Activated CD8-positive, alpha-beta T cell treated with anti-CD3 and anti-CD28 coated beads, Interleukin-2, amount 10 ng/mL, durations not matched to agents 7 days and 5 days (primary cell): ENCODE measurements at places on chromosomes 16 and 17. TPM values are rescaled to one million over a fixed set of nuclear protein-coding genes. Genes with fewer than 3 reads are reported as not detected.

The ANKRD11 gene
- total RNA-seq = 157 TPM

The ZNF764 gene
- total RNA-seq = 15.4 TPM

The MPDU1 gene
- 69.0 TPM for total RNA-seq

The NPTX1 gene
- 16.7 TPM for total RNA-seq

The GAS7 gene
- total RNA-seq = 1.6 TPM

The NHLRC4 gene
- total RNA-seq = 1.6 TPM

The HSF4 gene
- 34.4 TPM for total RNA-seq

The CAPNS2 gene
- total RNA-seq = not detected

The GPR139 gene
- not detected for total RNA-seq

GRCh38 chr16:88059701-88060386, 108.6 kb downstream of the BANP start:
- DNase-seq = no peak
- H3K27ac ChIP-seq = no peak overlapping the region
- no peaks in the 10 kb centered on the region for H3K4me1 ChIP-seq
- H3K36me3 ChIP-seq = peaks cover 2% of the 10 kb centered on the region
- no peak overlapping the region for H3K4me3 ChIP-seq
- no peaks in the 10 kb centered on the region for H3K27me3 ChIP-seq

DNA sequence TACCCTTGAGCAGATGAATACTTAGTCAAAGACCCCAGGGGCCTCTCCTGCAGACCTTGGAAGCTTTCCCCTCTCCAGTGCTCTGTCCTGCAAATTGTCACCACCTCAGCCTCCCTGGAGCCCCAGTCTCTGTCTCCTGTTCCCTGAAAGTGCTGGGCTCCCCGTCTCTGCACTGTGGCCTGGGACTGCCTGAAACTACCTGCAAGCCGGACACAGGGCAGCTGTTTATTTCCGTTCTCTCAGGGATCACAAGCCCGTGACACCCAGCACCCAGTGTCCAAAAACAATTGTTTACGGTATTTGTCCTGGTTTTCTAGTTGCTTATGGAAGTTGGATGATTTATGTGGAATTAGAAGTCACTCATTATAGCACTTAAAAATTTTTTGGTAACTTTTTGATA, 81.6 kb upstream of the CHMP6 start:
- no peak for DNase-seq
- peaks cover 45% of the 10 kb centered on the region for H3K36me3 ChIP-seq
- H3K27ac ChIP-seq = no peak overlapping the region
- no peaks in the 10 kb centered on the region for H3K4me1 ChIP-seq
- no peaks in the 10 kb centered on the region for H3K27me3 ChIP-seq

DNA sequence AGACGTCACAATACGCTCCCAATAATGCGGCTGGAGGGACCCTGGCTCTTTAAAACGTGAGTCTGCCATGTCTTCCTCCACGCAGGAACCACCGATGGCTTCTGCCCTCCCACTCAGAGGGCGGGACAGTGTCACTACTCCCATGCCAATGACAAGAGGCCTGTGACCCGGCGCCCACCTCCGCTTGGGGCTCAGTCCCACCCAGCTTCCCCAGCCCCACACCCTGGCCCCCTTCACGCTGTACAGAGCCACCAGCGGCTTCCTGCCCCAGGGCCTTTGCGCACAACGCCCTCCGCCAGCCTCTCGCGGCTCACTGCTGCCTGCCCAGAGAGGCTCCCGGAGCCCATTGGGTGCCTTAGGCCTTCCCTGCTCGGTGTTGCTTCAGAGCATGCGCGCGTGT, 29.5 kb upstream of the ZNF469 start:
- H3K4me3 ChIP-seq = no peak overlapping the region
- H3K36me3 ChIP-seq = no peaks in the 10 kb centered on the region
- peaks cover 3% of the 10 kb centered on the region for H3K4me1 ChIP-seq
- H3K27me3 ChIP-seq = no peaks in the 10 kb centered on the region

DNA sequence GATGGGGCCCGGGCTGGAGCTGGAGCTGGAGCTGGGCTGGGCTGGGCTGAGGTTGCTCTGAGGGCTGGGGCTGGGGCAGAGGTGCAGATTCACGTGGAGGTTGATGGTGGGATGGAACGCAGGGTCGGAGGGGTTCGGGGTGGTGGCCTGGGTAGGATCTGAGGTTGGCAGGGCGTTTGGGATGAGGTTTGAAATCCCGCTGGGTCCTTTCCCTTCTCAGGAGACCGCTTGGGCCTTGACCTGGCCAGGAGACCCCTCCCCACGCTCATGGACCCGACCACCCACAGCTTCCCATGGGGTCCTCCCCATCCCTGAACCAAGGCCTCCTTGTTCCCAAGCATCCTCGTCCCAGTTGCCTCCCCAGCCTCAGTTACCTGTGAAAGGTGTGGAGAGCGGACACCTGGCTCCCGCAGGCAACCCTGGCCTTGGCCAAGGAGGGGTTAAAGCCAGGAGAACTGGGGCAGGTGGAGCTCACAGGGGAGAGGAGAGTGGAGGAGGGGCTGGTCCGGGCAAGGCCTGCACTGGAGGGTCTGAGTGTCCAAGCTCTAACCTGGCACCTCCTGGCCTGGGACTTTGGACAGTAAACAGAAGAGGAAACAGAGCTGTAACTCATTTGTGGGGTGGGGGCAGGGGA, at the start of gene ASGR2:
ASGR2 (minus strand) TSS at position 582 of the 634 bp plus-strand sequence. CDS start 582 bp downstream, outside the sequence.
- H3K27me3 ChIP-seq = peaks cover 3% of the 10 kb centered on the region
- no peak within 1 kb of the TSS for H3K4me3 ChIP-seq
- no peak within 1 kb of the TSS for H3K27ac ChIP-seq
- no peaks in the 10 kb centered on the region for H3K36me3 ChIP-seq
- peaks cover 9% of the 10 kb centered on the region for H3K4me1 ChIP-seq

DNA sequence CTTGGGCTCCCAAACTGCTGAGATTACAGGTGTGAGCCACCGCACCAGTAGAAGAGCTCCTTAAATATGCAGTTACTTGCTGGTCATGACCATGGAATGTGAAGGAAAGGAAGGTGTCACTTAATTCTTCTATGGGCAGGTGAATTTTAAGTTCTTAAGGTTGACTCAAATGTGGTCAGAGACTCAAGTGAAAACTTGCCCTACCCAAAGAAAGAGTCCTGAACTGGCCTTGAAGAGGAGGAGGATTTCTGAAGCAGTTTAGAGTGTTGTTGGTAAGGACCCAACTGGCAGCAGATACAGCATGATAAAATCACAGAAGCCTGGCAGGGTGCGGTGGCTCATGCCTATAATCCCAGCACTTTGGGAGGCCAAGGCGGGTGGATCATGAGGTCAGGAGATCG, 29.4 kb downstream of the CHD9 start:
- no peaks in the 10 kb centered on the region for H3K27me3 ChIP-seq
- H3K4me3 ChIP-seq = no peak overlapping the region
- H3K36me3 ChIP-seq = no peaks in the 10 kb centered on the region

- H3K36me3 ChIP-seq = no peaks in the 10 kb centered on the region
- no peak overlapping the region for H3K4me3 ChIP-seq
- no peak overlapping the region for H3K27ac ChIP-seq
These were observed 32.5 kb downstream of the PIMREG start for GRCh38 chr17:6476810-6477179.

GRCh38 chr17:47733047-47733673, at the start of gene TBX21:
TBX21 (plus strand) TSS chr17:47733236; CDS start chr17:47733455, 219 bp downstream.
- DNase-seq = peak; percentile 97
- no peaks in the 10 kb centered on the region for H3K27me3 ChIP-seq
- H3K27ac ChIP-seq = peak within 1 kb of the TSS; percentile 90
- peaks cover 12% of the 10 kb centered on the region for H3K36me3 ChIP-seq
- H3K4me3 ChIP-seq = peak within 1 kb of the TSS; percentile 93

GRCh38 chr16:84052071-84052622, 9.6 kb upstream of the SLC38A8 start:
- H3K4me3 ChIP-seq = no peak overlapping the region
- no peaks in the 10 kb centered on the region for H3K4me1 ChIP-seq
- DNase-seq = no peak
- no peak overlapping the region for H3K27ac ChIP-seq

DNA sequence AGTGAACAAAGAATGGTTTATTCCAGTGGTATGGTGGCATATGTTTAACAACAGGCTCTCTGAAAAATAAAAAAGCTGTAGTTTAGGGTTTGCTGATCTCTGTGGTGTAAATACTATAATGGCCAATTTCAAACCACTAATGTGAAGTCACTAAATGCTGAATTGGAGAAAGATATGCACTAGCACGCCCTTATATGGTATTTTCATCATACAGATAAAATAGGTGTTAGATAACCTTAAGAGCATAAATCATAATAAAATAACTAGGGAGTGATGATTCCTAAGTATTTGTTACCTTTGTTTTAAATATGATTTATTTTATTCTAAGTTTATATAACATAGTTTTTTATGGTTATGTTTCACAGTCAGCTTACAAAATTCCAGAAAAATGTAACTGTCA, 17.2 kb downstream of the NLK start:
- no peaks in the 10 kb centered on the region for H3K27me3 ChIP-seq
- peaks cover 9% of the 10 kb centered on the region for H3K4me1 ChIP-seq
- no peaks in the 10 kb centered on the region for H3K36me3 ChIP-seq
- DNase-seq = no peak
- no peak overlapping the region for H3K4me3 ChIP-seq

GRCh38 chr16:2429771-2430663, 770 bp downstream of the CCNF start:
- H3K27me3 ChIP-seq = no peaks in the 10 kb centered on the region
- H3K4me1 ChIP-seq = peaks cover 43% of the 10 kb centered on the region
- H3K36me3 ChIP-seq = peaks cover 35% of the 10 kb centered on the region
- peak overlapping the region; percentile 87 for H3K27ac ChIP-seq

- no peak for DNase-seq
- H3K4me3 ChIP-seq = no peak overlapping the region
- no peaks in the 10 kb centered on the region for H3K4me1 ChIP-seq
- no peaks in the 10 kb centered on the region for H3K36me3 ChIP-seq
- peaks cover 2% of the 10 kb centered on the region for H3K27me3 ChIP-seq
These were observed 67.2 kb upstream of the WSB1 start for GRCh38 chr17:27226611-27227230.

- H3K4me3 ChIP-seq = no peak overlapping the region
- no peak overlapping the region for H3K27ac ChIP-seq
- no peak for DNase-seq
- H3K4me1 ChIP-seq = peaks cover 6% of the 10 kb centered on the region
These were observed 102.0 kb upstream of the NOL11 start for GRCh38 chr17:67615736-67616135.

DNA sequence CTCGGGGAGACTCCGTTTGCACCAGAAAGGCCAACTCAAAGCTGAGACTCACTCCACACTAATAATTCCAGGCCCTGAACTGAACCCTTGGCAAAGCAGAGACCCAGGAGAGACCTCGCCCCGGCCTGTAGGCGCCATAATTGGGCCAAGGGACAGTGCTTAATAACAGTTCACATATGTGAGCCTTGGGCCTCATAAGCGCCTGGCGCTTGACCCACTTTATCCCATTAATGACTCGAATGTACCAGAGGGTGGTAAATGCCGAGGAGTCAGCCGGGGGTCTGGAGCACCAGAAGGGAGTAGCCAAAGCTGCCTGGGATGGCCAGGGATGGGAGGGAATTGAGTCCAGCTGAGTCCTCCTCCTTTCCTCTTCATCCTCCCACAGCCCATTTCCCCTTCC, 24.6 kb downstream of the SLC6A4 start:
- H3K36me3 ChIP-seq = no peaks in the 10 kb centered on the region
- H3K4me1 ChIP-seq = peaks cover 4% of the 10 kb centered on the region
- H3K4me3 ChIP-seq = no peak overlapping the region
- no peak for DNase-seq
- peaks cover 6% of the 10 kb centered on the region for H3K27me3 ChIP-seq

GRCh38 chr17:35616536-35616935, 29.4 kb downstream of the AP2B1 start:
- H3K27ac ChIP-seq = no peak overlapping the region
- no peak for DNase-seq
- peaks cover 1% of the 10 kb centered on the region for H3K4me1 ChIP-seq
- H3K27me3 ChIP-seq = no peaks in the 10 kb centered on the region
- H3K36me3 ChIP-seq = peaks cover 19% of the 10 kb centered on the region
- H3K4me3 ChIP-seq = no peak overlapping the region

GRCh38 chr16:7137560-7138330, 194.9 kb upstream of the RBFOX1 start:
- H3K36me3 ChIP-seq = no peaks in the 10 kb centered on the region
- H3K27me3 ChIP-seq = no peaks in the 10 kb centered on the region
- H3K4me1 ChIP-seq = no peaks in the 10 kb centered on the region
- H3K4me3 ChIP-seq = no peak overlapping the region
- H3K27ac ChIP-seq = no peak overlapping the region

DNA sequence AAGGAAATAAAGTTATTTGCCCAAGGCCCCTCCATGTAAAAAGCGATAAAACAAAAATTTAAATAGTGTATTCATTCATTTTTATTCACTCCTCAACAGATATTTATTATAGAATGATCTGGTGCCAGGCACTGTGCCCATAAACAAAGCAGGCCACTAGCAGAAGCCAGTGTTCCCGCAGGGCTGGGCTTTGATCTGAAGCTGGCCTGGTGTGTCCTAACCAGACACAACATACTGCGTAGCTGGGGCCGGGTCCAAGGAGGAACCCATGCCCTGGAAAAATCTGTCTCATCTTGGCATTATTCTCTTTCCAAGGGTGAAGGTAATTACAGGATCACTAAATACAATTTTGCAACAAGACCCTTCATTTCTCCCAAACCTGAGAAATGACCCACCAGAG, 537.4 kb upstream of the CDH5 start:
- no peak for DNase-seq
- no peak overlapping the region for H3K27ac ChIP-seq
- H3K36me3 ChIP-seq = no peaks in the 10 kb centered on the region
- no peaks in the 10 kb centered on the region for H3K4me1 ChIP-seq

DNA sequence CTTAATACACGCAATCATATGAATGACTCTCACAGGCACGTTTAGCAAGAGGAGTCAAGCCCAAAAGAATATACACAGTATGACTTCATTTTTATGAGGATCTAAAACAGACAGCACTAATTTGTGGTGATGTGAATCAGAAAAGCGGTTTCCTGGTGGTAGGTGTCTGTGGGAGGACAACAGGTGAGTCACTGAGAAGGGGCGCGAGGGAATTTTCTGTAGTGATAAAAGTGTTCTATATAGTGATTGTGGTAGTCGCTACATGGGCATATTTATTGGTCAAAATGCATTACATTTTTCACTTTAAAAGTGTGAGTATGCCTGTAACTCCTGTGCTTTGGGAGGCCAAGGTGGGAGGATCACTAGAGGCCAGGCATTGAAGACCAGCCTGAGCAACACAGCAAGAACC, 7.6 kb upstream of the TNRC6A start:
- no peak overlapping the region for H3K27ac ChIP-seq
- DNase-seq = peak; percentile 42
- peaks cover 3% of the 10 kb centered on the region for H3K27me3 ChIP-seq
- peaks cover 6% of the 10 kb centered on the region for H3K4me1 ChIP-seq

GRCh38 chr17:13541032-13541480, 60.7 kb downstream of the HS3ST3A1 start:
- peaks cover 1% of the 10 kb centered on the region for H3K27me3 ChIP-seq
- H3K4me3 ChIP-seq = no peak overlapping the region
- H3K4me1 ChIP-seq = no peaks in the 10 kb centered on the region
- H3K36me3 ChIP-seq = no peaks in the 10 kb centered on the region

- no peak overlapping the region for H3K27ac ChIP-seq
- H3K4me3 ChIP-seq = no peak overlapping the region
- DNase-seq = no peak
- no peaks in the 10 kb centered on the region for H3K36me3 ChIP-seq
These were observed 216.7 kb downstream of the C16orf78 start for GRCh38 chr16:49590166-49590871.
